ENCODE measurements at places on chromosomes 13 and 19. TPM values are rescaled to one million over a fixed set of nuclear protein-coding genes. Genes with fewer than 3 reads are reported as not detected.

The NXNL1 gene
- total RNA-seq = not detected

The ZSCAN4 gene
- not detected for total RNA-seq

The PRR19 gene
- 0.38 TPM for total RNA-seq

GRCh38 chr19:43976732-43977131 lies 7.3 kb upstream of the ZNF155 start:
- DNase-seq = no peak

DNA sequence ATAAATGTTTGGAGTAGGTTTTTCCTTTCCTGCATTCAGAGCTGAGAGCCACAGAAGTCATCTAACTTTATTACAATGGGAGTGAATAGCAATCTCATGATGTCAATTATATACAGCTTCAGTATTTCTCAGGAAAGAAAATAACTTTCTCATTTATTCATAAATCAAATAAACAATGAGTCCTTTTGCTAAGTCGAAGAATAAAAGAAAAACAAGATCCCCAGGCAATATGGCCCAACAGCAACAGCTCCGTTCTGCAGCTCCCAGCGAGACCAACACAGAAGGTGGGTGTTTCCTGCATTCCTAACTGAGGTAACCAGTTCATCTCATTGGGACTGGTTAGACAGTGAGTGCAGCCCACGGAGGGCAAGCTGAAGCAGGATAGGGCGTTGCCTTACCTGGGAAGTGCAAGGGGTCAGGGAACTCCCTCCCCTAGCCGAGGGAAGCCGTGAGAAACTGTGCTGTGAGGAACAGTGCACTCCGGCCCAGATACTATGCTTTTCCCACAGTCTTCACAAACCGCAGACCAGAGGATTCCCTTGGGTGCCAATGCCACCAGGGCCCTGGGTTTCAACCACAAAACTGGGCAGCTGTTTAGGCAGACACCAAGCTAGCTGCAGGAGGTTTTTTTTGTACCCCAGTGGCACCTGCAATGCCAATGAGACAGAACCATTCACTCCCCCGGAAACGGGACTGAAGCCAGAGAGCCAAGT lies 128.2 kb downstream of the SLITRK1 start:
- no peak for DNase-seq

DNA sequence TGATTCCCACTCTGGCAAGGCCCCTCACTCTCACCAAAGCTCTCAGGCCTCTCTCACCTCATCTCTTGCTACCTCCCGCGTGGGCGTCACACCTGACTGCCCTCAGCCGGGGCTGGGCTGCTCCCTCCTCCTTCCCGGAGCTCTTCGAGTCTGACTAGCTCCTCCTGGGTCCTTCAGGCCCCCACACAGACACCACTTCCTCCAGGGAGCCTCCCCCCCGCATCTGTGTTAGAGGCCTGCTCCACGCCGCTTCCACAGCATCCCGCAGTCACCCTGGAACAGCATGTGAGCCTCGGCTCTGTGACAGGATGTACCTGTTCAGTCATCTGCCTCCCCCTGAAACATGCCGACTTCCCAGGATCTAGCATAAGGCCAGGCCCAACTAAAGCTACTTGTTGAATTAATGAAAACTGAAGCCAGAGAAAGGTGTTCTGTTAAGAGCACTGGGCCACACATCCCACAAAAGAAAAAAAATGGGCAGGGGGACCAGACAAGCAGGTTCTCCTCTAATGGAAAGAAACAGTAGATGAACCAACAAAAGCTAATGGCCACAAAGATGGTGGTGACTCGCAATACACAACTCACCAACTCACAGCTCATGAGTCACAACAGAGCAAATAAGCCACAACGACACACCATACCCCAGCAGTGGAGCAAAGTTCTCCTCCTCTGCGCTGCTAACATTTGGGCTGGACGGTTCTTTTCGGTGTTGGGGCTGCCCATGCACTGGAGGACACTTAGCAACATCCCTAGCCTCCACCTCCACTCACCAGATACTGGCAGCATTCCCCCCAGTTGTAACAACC lies 3.0 kb downstream of the PPP6R1 start:
- DNase-seq = peak; percentile 86

DNA sequence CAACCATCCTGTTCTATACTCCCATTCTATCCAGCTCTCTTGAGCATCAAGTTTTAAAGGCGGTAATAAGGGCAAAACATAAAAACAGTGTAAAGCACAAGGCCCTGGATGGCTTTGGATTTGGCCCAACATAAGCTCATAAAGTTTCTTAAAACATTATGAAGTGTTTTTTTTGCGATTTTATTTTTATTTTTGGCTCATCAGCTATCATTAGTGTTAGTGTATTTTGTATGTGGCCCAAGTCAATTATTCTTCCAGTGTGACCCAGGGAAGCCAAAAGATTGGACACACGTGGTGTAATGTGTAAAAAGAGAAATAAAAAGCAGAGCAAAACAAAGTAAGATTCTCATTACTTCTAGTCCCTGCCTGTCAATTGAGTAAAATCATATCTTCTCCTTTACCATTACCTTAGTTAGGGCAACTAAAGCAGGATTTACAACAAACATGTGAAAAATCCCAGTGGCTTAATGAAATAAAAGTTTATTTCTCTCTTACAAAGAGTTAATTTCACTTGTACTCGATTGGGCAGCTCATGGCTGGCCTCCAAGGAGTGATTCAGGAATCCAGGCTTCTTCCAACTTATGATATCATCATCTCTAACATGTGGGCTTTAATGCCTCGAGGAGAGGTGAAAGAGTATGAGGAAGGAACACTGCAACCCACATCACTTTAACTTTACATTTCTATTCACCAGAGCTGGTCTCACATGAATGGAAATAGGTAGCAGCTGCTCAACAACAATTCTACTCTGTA lies 725.2 kb upstream of the SLITRK1 start:
- DNase-seq = no peak

DNA sequence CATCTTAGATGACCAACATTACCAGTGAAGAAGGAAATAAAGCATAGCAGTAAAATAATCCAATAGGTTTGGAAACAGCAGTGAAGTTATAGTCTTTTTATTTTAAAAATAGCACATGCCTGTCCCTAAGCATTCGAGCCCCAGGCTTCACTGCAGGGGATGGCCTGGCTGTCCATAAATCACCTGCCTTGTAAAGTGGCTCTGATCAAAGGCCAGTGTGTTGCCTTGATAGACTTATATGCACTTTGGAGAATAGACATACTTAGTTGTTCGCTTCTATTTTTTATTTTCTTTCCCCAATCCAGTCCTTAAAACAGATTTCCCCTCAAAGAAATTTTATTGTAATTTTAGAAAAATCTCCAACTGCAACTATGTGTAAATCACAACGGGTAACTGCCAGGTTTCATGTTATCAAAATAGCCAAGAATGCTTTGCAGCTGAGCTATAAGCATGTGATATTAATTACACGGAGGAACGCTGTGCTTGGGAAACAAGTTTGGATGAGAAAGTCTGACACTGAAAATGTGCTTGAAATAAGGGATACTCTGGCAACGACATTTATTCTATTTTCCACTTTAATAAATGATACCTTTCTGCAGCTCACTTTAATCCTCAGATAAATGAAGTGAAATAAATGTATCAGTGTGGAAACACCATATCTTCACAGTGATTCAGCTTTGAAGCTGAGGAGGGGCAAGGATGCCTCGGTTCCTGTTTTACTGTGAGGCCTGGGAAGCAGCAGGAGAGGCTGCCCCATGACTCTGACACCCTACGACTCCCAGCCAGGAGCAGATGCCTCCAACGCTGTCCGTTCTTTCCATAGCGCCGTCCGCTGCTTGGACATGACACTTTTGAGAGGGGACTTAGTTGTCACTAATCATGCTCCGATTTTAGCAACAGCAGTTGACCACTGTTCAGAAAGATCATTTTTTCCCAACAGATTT lies 5.5 kb upstream of the METTL21C start:
- DNase-seq = no peak

GRCh38 chr19:6970021-6970420 lies 51.2 kb downstream of the MBD3L2B start:
- DNase-seq = no peak

DNA sequence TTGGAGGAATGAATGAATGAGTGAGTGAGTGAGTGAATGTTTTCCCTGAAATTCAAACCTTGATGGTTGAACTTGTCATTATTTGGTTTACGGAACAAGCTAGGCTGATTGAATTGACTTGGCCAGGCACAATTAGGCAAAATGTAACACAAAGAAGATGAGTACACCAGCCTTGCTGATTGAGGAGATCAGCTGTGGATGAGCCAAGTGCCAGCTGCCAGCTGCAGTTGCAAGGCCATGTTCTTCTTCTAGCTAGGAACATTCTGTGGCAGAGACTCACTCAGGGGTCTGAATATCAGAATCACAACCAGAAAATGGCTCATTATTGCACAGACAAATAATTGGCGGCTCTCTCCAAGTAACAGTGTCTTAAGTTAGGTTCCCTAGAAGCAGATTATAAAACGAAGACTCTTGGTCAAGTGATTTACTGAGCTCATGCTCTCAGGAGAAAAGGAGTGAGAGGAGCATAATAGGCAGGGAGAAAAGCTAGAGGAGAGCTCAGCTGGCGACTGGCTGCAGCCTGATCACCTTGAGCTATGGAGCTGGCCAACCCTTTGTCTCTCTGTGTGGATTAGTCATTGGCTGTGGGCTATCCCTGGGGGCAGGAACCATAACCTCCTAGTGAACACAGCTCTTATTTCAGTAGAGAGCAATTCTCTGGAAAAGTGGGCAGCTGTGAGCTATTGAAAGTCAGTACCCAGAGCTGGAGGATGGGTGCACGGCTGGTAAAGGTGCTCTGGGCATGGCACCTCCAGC lies 225.3 kb upstream of the SERP2 start:
- DNase-seq = no peak
